Sigmoid colon (tissue), 7 donors: ENCODE measurements at places on chromosomes 1 and 21. TPM values are rescaled to one million over a fixed set of nuclear protein-coding genes. Genes with fewer than 3 reads are reported as not detected.

DDR2 gene
- total RNA-seq, result 221 TPM

OPTC gene
- not detected for total RNA-seq

DNA sequence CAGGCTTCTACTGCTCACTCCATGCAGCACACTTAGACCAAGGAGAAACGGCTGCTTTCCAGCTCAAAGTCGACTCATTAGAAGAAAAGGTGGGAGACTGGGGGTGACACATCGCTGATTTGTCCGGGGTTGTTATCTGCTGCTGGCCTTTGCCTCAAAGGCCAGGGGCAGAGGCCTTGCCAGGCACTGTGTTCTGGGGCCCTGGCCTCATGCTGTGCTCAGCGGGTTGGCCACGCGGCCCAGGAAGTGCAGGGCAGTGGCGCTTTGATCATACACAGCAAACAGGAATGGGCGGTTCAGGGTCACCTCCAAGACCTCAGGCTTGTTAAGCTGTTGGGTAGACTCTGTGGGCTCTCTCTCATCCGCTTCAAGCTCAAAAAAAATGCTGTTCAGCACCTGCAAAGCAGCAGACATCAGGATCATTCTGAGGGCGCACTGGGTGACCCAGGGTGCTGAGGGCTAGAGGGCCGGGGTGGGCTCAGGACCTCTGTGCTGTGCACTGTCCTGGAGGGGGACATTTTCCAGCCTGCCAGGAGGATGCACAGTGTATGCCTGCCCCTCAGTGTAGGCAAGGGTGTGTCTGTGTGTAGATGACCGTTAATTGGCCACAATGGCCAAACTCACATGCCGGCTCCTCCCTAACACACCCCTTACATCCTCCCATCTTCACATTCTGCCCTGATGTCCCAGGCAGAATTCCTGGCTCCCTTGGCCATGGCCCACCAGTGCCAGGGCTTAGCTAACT lies 10.8 kb downstream of the AGT start:
- no peak overlapping the region for H3K4me3 ChIP-seq
- no peak overlapping the region for H3K27ac ChIP-seq
- no peak for DNase-seq
- no peaks in the 10 kb centered on the region for H3K4me1 ChIP-seq
- no peaks in the 10 kb centered on the region for H3K27me3 ChIP-seq

GRCh38 chr1:235513495-235514366 lies 9.5 kb upstream of the B3GALNT2 start:
- H3K27ac ChIP-seq, result no peak overlapping the region
- H3K36me3 ChIP-seq, result no peaks in the 10 kb centered on the region
- no peaks in the 10 kb centered on the region for H3K27me3 ChIP-seq
- H3K4me1 ChIP-seq, result no peaks in the 10 kb centered on the region
- DNase-seq, result no peak

DNA sequence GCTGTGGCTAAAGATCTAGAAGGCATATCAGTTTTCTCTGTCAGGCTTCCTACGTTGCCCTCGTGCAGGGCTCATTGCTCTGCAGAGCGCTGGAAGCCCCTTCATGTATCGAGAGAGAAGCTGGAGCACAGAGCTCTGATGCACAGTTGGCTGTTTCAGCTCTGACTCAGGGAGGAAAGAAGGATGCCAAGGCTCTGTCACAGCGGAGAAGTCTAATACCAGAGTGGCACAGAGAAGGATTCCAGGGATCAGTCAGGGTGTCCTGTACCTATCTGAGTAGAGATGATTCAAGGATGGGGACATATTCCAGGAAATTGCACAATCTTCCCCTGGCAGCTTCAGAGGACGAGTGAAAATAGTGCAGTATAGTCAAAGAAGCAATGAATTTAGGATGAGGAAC lies 179.2 kb upstream of the FMN2 start:
- no peaks in the 10 kb centered on the region for H3K27me3 ChIP-seq
- H3K27ac ChIP-seq, result no peak overlapping the region
- H3K4me3 ChIP-seq, result no peak overlapping the region
- H3K4me1 ChIP-seq, result peaks cover 32% of the 10 kb centered on the region

- H3K4me3 ChIP-seq, result peak overlapping the region; percentile 99
- no peaks in the 10 kb centered on the region for H3K36me3 ChIP-seq
- H3K27me3 ChIP-seq, result no peaks in the 10 kb centered on the region
- no peaks in the 10 kb centered on the region for H3K4me1 ChIP-seq
These were observed 1.3 kb downstream of the NEK7 start for GRCh38 chr1:198157847-198158725.

GRCh38 chr1:233677690-233678354 lies 63.9 kb downstream of the KCNK1 start:
- H3K36me3 ChIP-seq, result no peaks in the 10 kb centered on the region
- H3K4me1 ChIP-seq, result no peaks in the 10 kb centered on the region
- no peak overlapping the region for H3K4me3 ChIP-seq

- H3K4me3 ChIP-seq, result no peak overlapping the region
- DNase-seq, result no peak
- H3K36me3 ChIP-seq, result no peaks in the 10 kb centered on the region
- no peaks in the 10 kb centered on the region for H3K4me1 ChIP-seq
These were observed 23.2 kb upstream of the CLDN17 start for GRCh38 chr21:30189773-30190172.
